ENCODE measurements at places on chromosomes 7 and 10.
A peak's percentile ranks its signal among the peaks of the same experiment; 100 is the strongest.

- DNase-seq, result no peak
Measured at GRCh38 chr7:86733783-86734182, 90.1 kb downstream of the GRM3 start.

DNA sequence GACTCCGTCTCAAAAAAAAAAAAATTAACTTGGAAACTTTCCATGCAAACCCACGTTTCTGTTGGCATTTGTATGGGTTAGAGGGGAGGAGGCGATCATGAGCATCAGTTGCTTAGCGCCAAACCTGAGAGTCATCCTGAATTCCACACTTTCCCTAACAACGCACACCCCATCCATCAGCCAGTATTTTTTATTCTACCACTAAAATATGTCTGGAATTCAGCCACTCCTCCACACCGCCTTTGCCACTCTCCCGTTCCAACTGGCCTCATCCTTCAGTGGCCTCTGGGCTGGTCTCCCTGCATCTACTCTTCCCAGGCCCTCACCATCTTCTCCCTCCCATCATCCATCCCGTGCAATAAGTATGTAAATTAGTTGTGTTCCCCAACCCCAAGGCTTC, 4.7 kb upstream of the LMBR1 start:
- no peak for DNase-seq

- DNase-seq, result no peak
Measured at GRCh38 chr10:70174058-70174741, 3.9 kb upstream of the SAR1A start.

DNA sequence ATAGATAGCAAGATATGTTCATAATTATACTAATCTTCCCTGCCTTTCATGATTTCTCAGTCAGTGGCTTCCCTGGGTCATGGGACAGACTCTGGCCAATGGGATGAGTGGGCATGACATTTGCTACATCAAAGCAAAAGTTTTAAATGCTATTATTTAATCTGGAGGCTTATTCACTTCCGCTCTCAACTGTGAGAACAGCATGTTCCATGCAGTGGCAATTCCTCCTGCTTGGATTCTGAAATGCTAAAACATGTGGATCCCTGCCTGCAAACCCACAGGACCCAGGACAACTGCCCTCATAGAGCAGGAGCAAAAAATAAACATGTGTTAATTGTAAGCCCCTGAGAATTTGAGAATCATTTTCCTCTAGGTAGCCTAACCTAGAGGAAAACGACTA, 1412.4 kb upstream of the CELF2 start:
- no peak for DNase-seq

GRCh38 chr7:98562381-98562823, 54.7 kb upstream of the NPTX2 start:
- DNase-seq, result no peak

DNA sequence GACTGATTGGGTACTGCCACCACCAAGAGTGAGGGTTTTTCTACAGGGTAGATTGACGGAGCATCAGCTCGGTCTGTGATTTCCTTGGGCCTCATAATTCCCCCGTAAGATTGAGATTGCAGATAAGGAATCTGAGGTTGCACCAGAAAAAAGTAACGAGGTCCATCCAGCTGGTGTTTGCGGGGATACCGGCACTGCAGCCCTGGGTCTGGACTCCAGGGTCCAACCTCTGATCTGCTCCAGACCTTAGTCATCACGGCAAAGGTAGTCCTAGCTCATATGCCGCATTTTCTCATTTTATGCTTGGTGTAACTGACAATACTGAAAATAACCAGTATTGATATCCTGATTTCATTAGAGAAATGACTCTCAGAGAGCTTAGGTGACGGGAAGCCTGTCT, 3.9 kb downstream of the CARD11 start:
- DNase-seq, result no peak

DNA sequence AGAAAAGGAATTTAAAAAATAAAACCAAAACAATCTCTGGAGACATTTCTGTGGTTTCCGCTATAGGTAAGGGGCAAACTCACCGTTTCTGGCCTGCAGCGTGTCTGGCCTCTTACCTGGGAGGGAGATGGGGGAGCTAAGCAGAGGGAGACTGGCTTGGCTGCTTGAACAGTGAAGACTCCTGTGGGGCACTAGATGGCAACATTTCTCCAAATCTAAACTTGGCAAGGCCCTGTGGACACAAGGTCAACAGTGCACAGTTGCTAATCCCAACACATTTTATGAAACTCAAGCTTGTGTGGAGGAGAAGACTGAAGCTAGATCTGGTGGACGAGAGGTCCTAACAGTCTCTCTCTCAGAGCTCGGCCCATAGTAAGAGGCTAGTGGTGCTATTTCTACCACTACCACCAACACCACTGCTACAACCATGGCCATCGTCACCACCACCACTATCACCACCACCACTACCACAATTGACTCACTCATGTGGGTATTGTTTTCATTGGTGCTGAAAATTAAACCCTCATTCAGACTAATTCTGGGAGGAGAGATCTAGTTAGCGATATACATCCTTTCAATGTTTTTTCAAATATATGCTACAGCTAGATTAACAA, 28.4 kb upstream of the CDHR3 start:
- DNase-seq, result no peak

GRCh38 chr10:119090026-119090795, 9.6 kb upstream of the EIF3A start:
- peak; percentile 37 for DNase-seq

DNA sequence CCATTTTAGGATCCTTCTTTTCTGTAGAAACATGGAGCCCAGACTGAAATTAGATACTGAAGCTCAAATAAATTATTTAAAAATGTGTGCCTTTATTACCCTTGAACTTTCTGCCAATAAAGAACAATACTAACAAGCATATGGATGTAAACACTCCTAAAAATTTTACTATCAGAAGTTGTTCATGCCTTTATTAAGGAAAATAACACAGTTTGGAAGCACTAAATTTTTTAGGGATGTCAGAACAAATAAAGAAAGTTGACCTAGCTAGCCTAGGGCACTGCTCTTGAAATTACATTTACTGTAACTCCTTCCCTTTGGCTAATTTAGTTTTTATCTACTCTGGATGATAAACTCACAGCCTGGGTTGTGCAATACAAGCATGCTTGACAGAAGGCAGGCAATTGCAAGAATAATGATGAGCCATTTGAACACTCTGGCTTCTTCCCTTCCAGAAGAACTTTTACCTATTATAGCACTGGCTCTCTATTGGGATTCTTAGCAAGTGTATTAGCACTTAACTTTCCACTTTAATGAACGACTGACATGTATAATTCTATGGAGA, 351.7 kb upstream of the C7orf33 start:
- no peak for DNase-seq

DNA sequence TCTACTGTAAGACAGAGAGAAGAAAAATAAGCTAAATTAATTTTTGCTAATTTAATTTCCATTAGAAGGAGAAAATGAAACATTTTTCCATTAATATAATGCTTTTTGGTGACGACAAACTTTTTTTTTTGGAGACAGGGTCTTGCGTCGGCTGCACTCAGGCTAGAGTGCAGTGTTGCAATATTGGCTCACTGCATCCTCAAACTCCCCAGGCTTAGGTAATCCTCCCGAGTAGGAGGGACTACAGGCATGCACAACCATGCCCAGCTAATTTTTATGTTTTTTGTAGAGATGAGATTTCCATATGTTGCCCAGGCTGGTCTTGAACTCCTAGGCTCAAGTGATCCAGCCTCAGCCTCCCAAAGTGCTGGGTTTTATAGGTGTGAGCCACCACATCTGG, 229.8 kb upstream of the LRRN3 start:
- no peak for DNase-seq

DNA sequence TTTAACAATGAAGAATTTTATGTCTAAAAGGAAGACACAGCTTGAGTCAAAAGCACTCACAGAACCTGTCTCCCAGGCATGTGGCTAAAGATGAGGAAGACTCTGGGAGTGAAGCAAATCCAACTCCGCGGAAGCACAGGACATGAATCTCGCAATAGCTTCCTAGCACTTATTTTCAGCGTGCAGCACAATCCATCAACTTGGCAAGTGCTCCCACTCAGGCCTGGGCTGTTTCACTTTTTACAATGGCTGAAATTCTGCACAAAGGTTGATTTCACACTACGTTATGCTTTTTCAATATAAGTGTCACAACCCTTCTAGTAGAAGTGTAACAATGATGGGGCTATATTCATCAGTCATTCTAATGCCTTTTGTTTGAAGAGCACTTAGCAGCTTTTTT, 180.2 kb downstream of the XPNPEP1 start:
- DNase-seq, result no peak

DNA sequence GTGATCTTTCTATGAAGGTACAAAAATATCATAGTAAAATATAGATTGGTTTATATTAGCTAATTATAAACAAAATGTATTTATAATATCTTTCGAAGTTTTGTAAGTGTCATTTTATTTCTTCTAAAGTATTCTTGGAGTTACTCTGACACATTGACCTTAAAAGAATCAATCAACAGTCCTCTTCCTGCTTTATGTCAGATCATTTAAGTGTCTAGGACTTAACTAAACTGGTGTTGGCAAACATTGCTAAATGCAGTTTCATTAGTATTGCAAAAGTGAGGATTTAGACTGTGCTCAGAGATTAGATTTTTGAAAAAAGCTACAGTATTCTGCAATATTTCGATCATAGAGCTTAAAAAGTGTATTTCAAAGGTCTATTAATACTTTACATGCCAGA, 10.3 kb downstream of the GLCCI1 start:
- DNase-seq, result no peak

- no peak for DNase-seq
Measured at GRCh38 chr10:86389441-86390193, 23.0 kb upstream of the GRID1 start.

DNA sequence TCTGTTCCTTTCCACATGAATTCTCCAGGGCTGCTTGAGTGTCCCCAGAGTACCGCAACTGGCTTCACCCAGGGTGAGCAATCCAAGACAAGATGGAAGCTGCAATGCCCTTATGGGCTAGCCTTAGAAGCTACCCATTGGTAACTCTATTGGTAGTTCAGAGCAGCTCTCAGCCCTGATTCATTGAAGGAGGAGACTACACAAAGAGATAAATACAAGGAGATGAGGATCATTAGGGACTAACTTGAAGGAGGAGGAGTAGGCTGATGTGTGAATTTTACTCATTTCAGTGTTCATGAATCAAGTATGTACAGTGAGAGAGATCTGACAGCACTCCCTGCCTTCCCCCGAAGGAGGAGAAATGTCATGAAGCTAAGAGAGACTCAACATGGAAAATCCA, 124.0 kb downstream of the REEP3 start:
- no peak for DNase-seq

- DNase-seq, result no peak
Measured at GRCh38 chr10:9111976-9112375, 1057.5 kb downstream of the GATA3 start.

GRCh38 chr10:50540069-50540825, 83.5 kb downstream of the SGMS1 start:
- no peak for DNase-seq

GRCh38 chr7:123635551-123636359, 19.9 kb upstream of the LMOD2 start:
- DNase-seq, result no peak

- DNase-seq, result no peak
Measured at GRCh38 chr10:54133203-54133602, 667.8 kb downstream of the PCDH15 start.

DNA sequence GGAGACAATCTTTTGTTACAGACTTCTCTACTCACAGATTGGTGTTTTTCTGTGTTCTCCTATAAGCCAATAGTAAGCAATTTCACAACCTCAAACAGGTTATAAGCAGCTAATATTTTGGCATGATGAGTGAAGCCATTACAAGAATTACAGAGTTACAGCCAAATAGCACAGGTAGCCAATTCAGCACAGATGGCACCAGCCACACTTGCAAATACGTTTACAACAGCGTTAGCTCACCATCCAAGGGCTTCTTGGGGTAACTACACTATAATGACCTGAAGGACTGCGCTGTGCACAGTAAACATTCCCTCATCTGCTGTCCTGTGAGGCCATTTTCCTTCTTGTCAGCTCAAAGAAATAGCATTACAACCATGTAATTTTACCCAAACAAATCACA, 428.6 kb downstream of the TCERG1L start:
- DNase-seq, result no peak

GRCh38 chr10:114626841-114627240, 31.2 kb downstream of the ABLIM1 start:
- DNase-seq, result no peak

DNA sequence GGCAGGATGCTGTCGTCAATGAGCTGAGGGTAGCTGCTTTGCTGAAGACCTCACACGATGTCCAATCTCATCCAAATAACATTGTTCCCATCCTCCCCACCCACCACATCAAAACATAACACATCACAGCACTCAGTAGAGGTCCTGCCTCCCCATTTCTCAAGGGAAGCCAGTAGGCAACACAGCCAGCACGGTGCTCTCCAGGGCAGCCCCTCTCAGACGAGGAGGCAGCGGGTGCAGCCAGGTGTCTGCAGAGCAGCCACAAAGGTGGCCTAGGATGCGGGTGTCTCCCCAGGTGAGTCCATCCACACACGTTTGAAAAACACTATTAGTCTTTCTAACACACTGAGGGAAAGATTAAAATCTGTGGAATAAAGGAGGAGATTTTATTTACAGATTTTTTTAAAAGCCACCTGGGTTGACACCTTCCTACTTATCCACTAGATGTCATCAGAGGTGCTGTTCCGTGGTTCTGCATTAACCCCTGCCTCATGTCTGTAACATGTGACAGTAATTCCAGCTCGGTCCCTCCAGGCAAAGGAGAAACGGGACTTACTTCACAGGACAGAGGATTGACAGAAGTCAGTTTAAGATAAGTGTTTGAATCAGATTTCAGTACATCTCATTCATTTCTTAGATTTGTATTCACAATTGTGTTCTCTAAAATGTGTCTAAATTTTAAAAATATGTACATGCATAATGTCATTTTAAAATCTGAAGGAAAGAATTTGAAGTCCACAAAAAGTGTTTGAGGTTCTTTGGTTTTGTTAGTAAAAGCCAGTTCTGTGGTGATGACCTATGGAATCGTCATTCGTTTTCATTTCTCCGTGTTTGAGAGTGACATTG, 68.0 kb downstream of the LANCL2 start:
- DNase-seq, result no peak

DNA sequence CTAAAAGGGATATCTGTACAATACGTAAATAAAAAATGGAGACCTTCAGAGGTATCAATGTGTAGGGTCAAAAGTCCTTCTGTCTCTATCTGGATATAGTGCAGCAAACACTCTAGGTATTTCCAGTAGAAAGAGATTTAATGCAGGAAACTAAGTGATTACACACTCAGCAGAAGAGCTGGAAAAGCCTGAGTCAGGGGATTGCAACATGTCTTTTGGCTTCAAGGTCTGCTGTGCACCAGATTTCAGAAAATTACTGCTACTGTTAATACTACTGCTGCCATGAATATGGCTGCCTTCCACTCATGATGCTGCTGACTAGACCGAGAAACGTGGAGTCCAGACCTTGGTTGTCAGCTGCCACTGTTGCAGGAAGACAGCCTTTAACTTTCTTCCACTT, 94.9 kb upstream of the DLX6 start:
- no peak for DNase-seq

DNA sequence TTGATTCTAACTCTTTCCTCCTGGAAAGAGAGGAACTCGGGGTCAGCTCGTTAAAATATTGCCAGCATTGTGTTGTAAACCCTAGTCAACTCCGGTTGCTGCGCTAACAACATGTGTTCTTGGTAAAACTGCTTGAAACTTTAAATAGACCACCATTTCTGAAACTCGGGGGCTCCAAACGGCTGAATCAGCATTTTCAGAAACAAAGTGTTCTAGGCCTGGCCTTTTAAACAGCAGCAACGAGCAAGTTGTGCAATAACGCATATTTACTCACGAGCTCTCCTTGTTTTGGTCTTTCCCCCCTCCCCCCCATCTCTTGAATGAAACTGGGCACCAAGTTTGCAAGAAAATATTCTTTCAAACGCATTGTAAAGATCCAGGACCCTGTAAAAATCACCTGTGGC, 9.2 kb upstream of the GRB10 start:
- DNase-seq, result no peak

- no peak for DNase-seq
Measured at GRCh38 chr10:80460399-80461207, 6.5 kb downstream of the TSPAN14 start.

All from stimulated activated CD4-positive, alpha-beta T cell treated with anti-CD3 and anti-CD28 coated beads, TNF-alpha, amount 100 ng/mL, for 48 hours (primary cell).